ENCODE measurements at places on chromosomes 5 and 9.

GRCh38 chr9:91783876-91784672, 166.0 kb downstream of the ROR2 start:
- no peak for DNase-seq

DNA sequence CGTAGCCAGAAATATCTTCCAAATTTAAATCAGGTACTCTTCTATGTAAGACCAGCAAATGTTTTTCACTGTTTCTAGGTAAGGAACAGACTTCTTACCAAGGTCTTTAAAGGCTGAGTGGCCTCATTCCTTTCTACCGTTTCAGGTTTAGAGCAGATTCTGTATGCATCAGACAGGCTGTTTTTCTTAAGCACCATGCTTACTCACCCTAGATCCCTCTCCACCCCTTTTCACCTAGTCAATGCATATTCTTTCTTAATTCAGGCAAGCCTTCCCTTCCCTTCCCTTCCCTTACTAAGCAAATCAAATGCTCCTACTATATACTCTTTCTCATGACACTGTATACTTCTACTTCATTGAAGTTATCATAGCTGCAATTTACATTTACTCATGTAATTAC, 70.7 kb downstream of the RFX3 start:
- DNase-seq = no peak

GRCh38 chr5:157606046-157606445, 30.5 kb upstream of the ADAM19 start:
- DNase-seq = no peak

DNA sequence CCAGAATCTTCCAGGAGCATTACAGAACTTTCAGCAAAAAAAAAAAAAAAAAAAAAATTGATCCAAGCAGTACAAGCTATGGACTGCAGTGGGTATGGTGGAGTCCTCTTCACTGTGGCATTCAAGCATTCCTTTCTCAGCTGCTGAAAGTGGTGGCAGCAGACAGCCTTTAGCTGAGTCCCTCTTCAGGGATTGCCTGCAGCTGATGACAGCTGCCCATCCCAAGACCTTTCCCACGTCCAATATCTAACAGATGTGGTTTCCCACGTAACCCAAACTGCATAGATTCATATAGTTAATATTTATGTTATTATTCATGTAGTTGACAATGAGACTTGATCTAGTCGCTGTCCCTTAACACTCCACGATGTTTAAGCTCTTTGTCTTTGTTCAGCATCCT, 475.9 kb downstream of the TLE1 start:
- no peak for DNase-seq

DNA sequence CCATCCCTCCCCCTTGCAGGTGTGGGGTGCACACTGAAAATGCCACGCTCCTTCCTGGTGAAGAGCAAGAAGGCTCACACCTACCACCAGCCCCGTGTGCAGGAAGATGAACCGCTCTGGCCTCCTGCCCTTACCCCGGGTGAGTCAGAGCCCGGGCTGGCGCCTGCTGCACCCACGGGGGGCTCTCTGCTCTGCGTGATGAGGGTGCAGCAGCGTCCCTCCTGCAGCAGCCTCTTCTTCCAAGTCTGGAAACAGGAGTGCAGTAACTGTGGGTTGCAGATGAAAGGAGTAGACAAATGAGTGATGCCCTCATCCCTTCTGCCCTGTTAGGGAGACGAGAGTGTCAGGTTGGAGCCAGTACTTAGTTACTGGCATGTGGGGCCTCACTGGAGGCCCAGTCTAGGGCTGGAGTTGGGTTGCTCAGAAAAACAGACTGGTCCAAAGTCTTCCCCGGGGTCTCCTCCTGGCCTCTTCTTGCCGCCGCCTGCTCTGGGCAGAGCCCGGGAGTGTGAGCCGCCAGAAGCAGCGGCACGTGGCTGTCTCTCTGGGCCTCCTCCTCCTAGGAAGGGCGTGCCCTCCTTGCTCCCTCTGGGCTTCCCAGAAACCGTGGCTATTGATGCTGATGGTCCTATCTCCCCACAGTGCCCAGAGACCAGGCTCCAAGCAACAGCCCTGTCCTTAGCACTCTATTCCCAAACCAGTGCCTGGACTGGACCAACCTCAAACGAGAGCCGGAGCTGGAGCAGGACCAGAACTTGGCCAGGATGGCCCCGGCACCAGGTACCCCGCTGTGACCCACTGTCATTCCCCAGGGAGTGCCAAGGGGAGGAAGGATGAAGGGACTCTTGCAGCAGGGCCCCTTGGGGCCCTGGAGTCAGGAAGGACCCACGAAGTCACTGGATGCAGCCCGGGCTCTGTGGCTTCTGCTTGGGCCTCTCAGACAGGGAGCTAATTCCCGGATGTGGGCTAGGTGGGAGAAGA, 8.4 kb downstream of the GFI1B start:
- no peak for DNase-seq
